NCI-H510A (cell line): ENCODE measurements at places on chromosomes 1 and 21.

DNA sequence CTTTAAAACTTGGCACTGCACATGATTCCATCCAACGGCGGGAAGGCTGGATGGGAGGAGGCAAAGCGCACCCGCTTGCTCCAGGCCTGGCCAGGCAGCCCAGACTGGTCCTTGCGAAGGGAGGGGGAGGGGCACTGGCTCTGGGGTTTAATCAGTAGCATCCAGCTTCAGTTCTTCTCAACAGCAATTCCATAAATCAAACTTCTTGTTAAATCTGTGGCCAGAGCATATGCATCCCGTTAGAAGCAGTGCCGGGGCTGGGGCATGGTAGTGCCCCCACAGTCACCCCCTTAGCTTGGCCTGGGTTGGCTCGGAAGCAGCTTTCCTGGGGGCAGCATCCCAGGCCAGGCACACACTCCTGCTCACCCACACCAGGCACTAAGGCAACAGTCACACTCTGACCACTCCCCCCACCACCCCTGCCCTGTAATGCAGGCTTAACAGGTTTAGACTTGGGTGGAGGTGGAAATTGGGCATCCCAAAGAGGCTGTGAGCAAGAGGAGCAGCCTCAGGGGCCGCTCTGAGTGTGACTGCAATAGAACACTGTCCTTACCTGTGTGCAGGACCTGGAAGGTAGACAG is 94.1 kb upstream of the CASZ1 start:
- DNase-seq: no peak

DNA sequence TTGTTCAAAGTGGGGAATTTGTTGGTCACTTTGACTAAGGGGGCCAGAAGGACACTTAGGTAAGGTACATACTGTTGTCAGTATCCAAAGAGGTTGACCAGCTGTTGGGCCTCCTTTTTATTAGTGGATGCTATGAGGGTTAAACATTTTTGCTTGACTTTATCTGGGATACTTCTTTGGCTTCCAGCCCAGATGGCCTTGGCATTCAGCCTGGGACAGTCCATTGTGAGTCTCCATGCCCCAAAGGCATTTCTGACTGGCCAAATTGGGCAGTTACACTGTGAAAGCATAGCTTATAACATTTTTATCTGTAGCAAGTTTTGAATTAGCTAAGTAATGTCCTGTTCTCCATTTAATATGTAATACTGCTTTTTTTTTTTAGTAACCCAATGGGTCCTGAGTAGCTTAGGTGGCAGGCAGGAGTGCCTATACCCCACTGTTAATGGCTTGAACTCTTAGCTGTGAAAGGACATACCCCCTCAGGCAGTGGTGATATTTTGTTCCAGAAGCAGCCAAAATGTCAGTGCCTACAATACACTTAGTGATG is 35.4 kb upstream of the CD1D start:
- DNase-seq: no peak

GRCh38 chr1:219278288-219278687 is 104.6 kb downstream of the LYPLAL1 start:
- no peak for DNase-seq

GRCh38 chr1:170214117-170215032 is 68.6 kb downstream of the NTMT2 start:
- DNase-seq: no peak

- no peak for DNase-seq
Observed at GRCh38 chr1:54506594-54506993, 41.4 kb upstream of the ACOT11 start.

GRCh38 chr21:42150474-42151085 is 68.4 kb upstream of the ABCG1 start:
- DNase-seq: no peak

DNA sequence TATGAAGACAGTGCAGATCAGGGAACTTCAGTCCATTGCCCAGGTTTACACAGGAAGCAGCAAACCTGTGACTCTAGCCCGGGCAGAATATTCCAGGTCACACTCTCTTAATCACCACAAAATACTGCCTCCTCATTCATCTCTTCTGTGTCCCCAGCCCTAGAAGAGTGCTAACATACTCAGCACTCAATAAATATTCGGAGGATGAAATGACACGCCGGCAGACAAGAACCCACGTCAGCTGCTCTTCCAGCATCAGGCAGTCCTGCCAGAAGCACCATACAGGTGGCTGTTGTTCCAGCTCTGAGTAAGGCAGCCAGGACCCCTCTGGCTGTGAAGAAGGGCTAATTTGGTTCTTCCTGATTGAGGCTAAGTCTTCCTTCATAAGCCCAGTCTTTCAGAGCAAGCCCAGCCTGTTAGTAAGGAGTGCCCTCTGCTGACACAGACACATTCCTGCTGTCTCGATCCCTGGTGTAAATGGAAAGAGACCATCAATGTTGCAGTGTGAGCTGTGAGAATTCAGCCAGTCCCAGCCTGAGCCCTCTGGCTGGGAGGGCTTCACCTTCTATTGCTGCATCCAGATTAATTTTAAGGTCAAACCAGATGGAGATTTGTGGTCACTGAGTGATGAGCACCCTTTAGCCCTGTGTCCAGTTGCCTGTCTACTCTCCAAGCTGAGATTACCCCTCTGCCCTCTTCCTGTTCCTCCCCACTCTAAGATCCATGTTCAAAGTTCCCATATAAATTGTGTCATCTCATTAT is 45.0 kb upstream of the KIRREL1 start:
- DNase-seq: no peak
